Activated CD4-positive, alpha-beta T cell treated with anti-CD3 and anti-CD28 coated beads, Interleukin-10, Interleukin-2, amounts not matched to agents 100 ng/mL and 50 ng/mL, durations not matched to agents 16 hours and 8 hours (primary cell): ENCODE measurements at places on chromosomes 5 and 9.
A peak's percentile ranks its signal among the peaks of the same experiment; 100 is the strongest.

DNA sequence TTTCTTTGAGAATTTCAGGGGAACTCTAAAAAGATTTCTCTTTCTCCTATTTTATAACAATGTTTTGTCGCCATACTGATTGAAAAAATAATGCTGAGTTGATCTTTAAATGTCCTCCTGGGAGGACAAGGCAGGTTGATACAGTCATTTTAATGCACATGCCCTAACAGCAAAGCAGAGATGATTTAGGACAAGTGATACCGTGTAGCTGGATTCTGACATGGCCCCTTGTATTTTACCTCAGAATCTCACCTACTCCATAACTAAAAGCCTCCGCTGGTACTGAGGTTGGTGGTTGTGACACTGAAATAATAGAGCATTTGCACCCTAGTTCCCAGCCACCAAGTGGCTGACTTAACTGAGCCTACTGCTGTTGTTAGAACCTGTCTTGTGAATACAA, 811 bp upstream of the LRRTM2 start:
- DNase-seq, result no peak

- DNase-seq, result no peak
Measured at GRCh38 chr9:133119103-133119845, 1.8 kb downstream of the RALGDS start.

DNA sequence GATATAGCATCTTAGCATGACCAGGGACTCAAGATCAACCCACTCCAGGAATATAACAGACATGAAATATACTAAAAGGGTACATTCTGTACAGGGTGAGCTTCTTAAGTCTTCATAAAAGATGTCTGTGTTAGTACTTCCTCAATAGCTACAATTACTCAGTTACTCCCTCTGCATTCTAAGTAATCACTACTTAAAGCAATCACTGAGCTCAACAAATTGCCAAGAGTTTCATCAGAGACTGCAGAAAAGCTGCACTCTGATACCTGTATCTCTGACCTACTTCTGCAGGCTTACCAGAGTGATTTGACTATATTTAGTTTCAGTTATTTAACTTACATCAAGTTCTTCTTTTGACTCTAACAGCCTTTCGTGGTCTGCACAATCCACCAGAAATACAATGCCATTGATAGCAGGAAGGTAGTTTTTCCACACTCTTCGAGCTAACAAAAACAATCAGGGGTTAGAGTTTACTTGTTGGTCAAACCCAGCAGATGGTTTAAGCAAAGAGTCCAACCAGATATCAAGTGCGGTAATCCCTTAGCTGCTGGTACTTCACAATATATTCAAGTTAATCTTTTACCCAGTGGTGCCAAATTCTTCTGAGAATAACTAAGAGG, 23.3 kb downstream of the SAR1B start:
- peak; percentile 80 for DNase-seq

- no peak for DNase-seq
Measured at GRCh38 chr5:82806513-82806912, 270.7 kb downstream of the TMEM167A start.

- DNase-seq, result peak; percentile 91
Measured at GRCh38 chr5:75668977-75669689, 48.1 kb downstream of the POC5 start.

DNA sequence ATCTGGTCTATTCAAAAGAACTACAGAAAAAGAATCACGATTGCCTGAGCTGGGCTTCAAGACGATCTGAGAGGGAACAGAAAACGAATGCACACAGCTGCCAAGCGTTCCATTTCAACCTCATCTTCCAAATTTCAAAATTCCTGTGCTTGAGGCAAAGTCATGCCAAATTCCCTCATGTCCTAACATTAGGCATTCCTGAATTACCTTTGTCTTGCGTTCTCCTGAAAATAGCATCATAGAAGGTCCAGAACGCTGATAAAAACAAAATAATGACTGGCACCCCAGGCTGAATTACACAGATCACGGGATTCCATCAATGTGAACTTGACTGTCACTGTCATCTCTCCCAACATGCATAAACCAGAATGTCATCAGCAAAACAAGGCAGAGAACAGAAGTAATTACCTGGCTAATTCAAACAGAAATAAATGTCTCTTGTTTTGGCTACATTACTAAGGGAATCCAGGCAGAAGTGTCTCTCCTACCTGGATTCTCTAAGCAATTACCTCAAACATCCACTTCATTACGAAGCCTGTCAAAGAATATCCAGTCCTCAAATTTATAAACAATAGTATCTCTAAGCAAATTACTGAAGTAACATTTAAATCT, 12.0 kb upstream of the CDH6 start:
- DNase-seq, result no peak

DNA sequence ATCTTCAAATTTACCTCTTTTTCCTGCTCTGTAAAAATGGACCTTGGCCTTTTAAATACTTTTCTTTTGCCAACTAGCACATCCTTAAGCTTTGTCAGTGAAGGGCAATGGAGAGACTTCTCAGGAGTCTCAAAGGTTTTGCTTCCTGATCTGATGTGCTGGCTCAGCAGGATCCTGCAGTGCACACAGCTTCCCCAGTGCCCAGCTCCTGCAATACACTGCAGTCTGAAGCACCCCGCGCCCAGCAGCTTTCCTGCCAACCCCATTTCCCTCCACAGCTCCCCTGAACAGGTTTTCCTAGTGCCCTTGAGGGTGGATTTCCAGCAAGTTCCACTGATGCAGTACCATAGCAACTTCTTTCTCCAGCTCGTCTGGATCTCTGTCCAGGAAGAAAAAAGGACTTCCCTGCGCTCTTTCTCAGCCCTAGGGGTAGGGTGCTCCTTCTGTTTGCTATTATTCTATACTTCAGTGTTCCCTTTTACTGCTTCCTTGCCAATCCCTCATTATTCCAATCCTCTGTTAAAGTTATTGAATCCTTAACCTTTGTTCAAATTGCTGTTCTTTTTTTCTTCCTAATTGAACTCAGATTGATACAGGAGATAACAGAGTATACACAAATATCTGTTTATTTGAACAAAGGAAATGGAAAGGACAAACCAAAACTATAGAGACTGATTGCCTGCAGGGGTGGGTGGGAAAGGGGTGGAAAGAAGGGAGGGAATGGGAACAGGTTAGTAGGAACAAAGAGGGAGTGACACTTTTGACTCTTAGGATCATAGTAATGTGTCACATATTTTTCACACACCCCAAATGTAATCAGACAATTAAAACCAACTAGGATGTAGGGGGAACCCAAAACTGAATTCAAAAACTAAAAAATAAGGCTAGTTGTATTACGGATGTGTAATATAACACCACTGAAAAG, 8.5 kb downstream of the SNAPC3 start:
- no peak for DNase-seq

- DNase-seq, result peak; percentile 81
Measured at GRCh38 chr5:79857714-79858409, 133.2 kb downstream of the MTX3 start.

GRCh38 chr5:68658810-68659372, 434.9 kb upstream of the SLC30A5 start:
- DNase-seq, result no peak

DNA sequence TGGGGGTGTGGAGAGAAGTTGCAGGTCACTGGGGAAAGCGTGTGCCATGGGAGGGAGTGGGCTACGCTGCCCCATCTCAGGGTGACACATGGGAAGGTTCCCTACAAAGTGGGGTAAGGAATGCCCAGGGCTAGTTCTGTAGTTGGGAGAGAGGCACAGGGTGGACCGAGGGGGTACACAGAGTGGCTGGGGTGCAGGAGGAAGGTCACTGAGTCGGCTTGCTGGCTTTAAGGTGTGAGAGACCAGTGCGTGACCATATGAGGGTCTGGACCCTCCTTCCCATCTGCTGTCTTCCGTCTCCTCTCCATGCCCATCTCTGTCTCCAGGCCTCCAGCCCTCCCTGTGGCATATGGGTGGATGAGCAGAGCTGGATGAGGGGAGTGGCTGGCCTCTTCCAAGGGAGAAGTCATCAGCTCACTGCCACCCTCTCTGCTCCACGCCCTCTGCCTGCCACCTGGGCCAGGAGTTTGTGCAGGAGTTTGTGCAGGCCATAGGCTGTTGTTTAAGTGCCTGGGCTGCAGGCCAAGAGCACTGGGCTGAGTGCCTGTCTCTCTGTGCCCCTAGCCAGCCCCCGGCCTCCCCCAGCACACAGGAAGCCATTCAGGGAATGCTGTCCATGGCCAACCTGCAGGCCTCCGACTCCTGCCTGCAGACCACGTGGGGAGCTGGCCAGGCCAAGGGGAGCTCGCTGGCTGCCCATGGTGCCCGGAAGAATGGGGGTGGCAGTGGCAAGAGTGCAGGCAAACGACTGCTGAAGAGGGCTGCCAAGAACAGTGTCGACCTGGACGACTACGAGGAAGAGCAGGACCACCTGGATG, 96.8 kb downstream of the PHF2 start:
- no peak for DNase-seq

- DNase-seq, result no peak
Measured at GRCh38 chr5:151496041-151496484, 48.7 kb downstream of the SLC36A1 start.

- DNase-seq, result peak; percentile 22
Measured at GRCh38 chr5:56264417-56265025, 31.4 kb upstream of the ANKRD55 start.

- DNase-seq, result no peak
Measured at GRCh38 chr5:44807269-44807668, 1.5 kb upstream of the MRPS30 start.

- DNase-seq, result no peak
Measured at GRCh38 chr9:121679901-121680635, 28.6 kb downstream of the DAB2IP start.

DNA sequence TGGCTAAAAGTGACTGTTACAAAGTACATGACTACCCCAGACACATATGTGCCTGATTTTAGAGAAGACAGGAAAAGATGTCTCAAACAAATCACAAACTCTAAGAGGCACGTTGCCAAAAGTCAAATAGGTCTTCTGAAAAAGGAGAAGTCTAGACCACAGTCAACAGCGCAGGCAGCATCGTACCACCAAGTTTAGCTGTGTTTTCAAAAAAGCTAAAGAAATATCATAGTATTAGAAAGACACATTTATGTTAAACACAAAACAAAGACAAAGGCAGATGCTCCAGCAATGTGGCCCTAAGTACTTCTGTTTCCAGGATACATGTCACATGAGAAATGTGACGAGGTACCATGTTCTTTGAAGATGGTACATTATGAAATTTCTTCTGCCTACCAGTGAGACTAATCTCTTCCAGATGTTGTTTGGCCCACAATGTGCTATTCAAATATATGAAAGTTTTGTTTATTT, 43.5 kb downstream of the LPAR1 start:
- no peak for DNase-seq

DNA sequence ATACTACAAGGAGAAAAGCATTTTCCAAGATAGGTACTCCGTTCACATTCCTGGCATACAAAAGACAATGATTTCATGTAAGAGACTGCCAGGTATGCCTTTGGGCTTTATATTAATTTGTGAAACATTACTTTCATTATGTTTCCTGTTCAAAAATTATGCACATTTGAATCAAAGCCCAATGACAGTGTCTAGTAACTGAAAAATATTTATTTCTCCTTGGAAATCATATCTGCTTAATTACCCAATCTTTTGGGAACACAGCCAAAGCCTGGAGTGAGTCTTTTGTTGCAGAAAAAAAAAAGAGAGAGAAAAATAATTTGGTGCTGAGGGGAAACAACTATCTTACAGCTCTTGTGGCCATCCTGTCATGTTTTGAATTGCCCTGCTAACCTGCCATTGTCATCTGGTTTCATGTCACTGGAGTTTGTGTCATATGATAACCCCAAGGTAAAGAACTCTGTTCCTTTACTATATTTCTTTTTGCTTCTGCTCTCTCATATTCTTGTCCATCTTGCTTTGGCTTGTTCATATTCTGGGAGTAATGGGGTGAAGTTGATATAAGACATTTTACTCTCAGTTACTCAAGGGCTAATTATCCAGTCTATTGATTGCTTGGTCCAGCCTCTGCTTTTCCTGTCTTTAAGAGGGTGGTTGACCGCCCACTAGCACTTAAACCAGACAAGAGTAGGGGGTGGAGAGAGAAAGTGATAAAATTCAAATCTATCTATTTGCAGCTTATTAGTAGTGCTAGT, 238.3 kb upstream of the NUDT12 start:
- no peak for DNase-seq

- no peak for DNase-seq
Measured at GRCh38 chr9:22203371-22204138, 194.4 kb upstream of the CDKN2B start.

DNA sequence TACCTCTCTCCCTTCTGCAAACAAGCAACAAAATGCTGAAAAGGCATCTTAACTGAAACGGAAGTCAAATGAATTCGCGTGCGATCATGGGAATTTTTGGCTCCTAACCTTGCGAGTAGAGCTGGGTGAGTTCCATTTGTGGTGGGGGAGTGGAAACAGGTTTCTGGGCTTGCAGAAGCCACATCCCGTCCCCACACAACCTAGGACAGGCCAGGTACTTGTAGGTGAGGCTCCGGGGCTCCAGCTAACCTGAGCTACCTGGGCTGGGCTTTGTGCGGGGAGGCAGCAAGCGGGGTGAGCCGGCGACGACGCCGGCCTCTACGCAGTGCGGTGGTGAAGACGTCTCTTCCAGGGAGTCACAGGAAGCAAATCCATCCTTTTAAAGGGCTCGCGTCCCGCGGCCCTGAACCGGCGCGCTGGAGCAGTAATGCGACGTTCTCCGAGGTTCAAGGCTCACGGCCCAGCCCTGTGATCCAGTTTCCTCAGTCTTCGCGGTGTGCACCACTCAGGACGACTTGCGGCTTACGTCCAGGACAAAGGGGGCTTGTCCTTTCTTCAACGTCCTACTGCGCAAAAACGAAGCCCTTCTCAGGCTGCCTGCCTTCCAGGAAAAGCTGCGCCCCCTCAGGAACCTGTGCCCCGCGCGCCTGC, 567 bp upstream of the SPIN1 start:
- peak; percentile 14 for DNase-seq

GRCh38 chr5:66993882-66994281, 202.7 kb downstream of the CD180 start:
- no peak for DNase-seq

GRCh38 chr5:141742866-141743851, 61.1 kb upstream of the ARAP3 start:
- no peak for DNase-seq
